ENCODE measurements at places on chromosomes 3 and 15.

DNA sequence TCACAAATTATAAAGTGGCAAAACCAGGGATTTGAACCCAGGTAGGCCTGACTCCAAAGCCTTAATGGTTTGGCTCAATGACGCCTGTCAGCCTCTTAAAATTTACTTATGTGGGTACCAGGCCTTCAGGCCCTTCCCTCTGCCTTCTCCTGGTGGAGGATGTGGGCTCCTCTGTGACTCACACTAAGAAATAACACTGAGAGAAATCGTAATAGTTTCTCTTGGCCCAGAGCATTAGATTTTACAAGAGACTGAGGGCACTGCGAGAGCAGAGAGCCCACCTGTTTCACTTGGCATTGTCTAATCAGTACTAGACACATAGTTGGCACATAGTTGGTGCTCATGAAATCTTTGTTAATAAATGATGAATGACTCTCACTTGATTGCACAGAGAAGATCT, 505.2 kb downstream of the SHQ1 start:
- no peak for DNase-seq

GRCh38 chr3:171559586-171559985, 99.4 kb upstream of the TNIK start:
- no peak for DNase-seq

GRCh38 chr3:23711916-23712494, 93.8 kb upstream of the UBE2E1 start:
- no peak for DNase-seq

DNA sequence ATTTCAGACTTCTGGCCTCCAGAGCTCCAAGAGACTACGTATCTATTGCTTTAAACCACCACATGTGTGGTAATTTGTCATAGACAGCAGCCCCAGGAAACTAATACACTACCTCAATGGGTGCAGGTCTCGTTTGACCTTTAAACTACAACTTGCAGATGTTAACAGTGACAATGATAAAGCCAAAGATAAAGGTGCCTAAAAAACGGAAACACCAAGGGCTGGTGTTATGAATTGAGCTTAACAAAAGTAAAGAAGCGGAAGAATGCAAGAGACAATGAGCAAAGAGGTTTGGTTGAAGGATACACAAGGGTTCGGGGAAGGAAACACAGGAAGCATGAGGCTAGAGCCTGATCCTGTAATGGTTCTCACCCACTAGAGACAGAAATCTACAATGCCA, 50.8 kb downstream of the RFTN1 start:
- no peak for DNase-seq

DNA sequence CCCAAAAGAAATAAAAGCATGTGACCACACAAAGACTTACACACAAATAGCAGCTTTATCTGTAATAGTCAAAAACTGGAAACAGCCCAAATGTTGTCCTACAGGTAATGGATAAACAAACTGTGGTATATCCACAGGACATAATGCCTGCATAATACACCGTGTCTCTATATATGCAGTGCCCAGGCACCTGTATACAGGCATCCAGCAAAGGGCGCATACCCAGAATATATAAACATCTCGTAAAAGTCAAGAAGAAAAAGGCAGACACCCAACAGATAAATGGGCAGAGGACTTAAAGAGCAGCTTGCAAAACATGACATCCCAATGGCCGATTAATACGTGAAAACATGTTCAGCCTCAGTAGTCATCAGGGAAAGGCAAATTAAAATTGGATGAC, 7.2 kb downstream of the OSBPL10 start:
- no peak for DNase-seq

DNA sequence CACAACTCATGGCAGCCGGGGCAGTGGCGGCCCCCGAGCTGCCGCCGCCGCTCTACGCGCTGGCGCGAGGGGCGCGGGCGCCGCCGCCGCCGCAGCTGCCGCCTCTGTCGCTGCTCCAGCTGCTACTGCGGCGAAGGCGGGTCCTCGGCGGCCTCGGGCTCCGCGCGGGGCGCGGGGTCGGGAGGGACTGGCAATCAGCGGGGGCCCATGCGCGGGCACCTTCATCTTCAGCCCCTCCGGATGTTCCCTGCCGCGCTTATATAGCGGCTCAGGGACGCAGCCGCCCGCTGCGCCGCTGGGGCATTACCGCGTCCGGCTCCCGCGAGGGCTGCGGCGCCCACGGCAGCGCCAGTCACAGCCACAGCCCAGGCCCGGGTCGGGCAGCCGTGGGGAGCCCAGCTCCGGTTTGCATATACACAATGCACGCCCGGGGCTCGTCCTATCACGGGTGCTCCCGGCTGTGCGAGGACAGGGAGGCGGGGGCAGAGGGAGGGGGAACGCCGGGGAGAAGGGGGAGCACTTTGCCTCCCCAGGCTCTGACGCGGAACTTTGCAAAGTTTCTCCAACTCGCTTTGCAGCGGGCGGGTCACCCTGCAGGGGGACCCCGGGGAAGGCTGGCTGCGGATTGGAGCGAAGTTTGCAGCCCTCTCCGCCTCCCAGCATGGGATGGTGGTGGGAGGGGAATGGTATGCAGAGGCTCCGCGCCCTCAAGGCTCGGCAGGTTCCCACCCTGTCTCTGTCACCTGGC, at the start of gene VGLL3:
VGLL3 (minus strand) TSS at position 416 of the 748 bp plus-strand sequence; CDS start at position 10, 406 bp downstream.
- peak; percentile 58 for DNase-seq

GRCh38 chr3:43959498-43960447, 269.0 kb downstream of the ABHD5 start:
- no peak for DNase-seq

DNA sequence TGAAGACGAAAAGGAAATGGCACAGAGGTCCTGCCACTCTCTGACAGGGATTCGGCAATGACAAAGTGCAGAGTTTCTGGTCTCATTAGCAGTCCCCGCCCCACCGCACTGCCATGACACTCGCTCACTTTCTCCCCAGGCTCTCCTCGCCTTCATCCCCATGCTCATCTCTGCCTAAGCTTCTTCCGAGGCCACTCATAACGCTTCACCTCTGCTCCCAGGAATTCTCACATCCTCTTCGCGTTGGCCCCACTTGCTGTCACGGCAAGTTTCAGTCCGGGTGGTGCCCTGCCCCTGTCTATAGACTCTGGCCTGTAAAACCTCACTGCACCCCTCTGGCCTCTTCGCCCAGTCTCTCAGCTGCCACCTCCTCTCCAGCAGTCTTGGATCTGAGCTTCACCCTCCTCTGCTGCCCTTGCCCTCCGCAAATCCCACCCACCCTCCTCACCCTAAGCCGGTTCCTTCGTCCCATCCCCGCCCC, 654 bp downstream of the RUBCN start:
- peak; percentile 13 for DNase-seq

GRCh38 chr15:66489179-66489791, 8.3 kb downstream of the SNAPC5 start:
- DNase-seq, result no peak

DNA sequence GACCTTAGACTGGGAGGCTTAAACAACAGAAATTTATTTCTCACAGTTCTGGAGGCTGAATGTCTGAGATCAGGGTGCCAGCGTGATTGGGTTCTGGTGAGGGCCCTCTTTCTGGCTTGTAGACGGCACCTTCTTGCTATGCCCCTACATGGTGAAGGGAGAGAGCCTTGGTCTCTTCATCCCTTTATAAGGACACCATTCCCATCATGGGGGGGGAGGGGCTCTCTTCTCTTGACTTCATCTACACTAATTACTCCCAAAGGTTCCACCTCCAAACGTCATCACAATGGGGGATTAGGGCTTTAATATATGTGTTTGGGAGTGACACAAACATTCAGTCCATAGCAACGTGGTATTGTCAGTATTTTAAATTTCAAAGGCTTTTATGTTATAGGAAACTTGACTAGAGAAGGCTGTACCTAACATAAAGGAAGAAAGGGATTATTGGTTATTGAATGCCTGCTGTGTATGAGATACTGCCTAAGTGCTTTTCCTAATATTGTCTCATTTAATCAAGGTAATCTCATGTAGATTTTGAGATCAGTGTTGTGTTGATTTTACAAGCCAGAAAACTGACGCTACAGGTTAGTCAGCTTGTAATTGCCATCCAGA, 20.9 kb downstream of the SYN2 start:
- no peak for DNase-seq

DNA sequence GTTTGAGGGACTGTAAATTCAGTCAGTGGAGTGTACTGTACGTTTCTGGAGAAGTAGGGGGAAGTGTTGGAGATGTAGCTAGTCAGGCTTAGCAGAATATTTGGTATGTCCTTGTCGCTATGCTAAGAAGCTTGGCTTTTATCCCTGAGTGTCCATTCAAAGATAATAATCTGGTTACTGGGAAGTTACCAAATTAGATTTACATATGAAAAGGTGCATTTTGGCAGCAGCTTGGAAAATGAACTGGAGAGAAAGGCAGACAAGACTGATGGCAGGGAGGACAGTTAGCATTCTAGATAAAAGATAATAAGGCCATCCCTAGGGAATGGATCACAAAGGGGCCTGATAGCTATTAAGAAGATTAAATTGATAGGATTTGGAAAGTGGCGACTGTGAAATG, 58.7 kb downstream of the P2RY1 start:
- no peak for DNase-seq

- DNase-seq, result no peak
Observed at GRCh38 chr3:196193133-196193735, 18.0 kb downstream of the ZDHHC19 start.

GRCh38 chr3:81741216-81741615, 20.2 kb downstream of the GBE1 start:
- DNase-seq, result no peak

- DNase-seq, result no peak
Observed at GRCh38 chr15:58440922-58441321, 9.1 kb downstream of the LIPC start.

GRCh38 chr15:60859996-60860494, 369.1 kb downstream of the RORA start:
- DNase-seq, result no peak

DNA sequence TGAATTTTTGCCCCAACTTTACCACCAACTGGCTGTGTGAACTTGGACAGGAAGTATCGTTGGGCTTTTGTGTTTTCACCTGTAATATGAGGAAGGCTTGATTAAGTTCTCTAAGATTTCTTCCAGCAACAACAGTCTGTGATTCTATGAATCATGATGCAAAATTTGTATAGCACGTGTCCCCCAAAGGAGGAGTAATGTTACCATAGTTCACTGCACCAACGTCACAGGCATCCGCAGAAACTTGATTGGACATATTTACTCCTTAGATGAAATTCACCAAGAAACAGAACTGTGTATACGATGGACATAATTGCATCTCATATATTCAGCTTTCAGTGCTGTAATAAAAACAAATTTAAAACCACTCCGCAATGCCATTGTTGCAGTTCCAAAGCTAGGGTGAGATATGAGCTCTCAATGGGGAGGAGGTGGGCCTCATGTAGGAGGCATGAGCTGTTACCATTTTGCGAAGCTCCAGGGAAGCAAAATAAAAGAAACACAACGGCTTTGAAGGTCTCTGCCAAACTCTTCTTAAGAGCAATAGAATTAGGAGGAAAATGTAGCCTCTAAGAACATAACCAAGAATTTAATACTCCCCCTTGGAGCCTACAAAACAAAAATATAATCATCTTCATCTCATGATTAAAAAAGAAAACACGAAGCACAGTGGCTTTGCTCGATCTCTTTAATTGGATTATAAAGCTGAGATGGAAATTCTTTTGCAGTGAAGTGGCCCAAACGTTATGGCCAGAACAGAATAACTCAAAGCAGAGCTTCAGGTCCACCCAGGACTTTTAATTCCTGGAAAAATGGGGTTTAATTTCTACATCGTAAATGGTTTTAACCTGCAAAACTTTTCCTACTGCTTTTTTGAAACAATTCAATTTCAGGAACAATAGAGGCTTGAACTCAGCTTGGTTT, 80.7 kb downstream of the CHST2 start:
- DNase-seq, result no peak

DNA sequence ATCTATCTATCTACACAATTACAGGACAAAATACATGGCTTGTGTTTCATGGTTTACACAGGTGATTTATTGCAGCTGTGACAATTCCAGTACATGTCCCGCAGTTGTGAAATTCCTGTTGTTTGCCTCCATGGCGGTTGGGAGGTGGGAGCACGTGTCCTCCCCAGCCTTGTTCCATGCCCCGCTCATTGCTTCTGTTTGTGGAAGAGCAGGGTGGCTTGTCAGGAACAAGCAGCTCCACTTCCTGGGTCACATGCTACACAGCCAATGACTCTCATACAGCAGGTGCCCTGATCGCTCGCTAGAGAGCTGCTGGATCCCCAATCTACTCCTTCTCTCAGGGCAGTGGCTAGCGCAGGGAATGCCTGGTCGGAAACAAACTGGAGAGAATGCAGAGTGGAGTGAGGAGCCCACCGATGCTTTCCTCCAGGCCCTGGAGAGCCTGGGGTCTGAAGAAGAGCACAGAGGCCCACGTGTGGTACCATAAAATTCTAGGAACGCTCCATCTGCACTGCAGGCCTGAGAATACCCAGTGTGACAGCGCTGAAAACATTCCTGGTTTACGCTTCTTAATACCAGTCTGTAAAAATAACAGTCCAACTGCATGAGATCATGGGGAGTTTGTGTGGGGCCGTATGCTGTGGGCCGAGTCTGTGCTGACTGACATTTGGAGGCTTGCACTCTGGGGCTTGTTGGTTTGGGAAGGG, 270.6 kb upstream of the RGMA start:
- DNase-seq, result no peak

DNA sequence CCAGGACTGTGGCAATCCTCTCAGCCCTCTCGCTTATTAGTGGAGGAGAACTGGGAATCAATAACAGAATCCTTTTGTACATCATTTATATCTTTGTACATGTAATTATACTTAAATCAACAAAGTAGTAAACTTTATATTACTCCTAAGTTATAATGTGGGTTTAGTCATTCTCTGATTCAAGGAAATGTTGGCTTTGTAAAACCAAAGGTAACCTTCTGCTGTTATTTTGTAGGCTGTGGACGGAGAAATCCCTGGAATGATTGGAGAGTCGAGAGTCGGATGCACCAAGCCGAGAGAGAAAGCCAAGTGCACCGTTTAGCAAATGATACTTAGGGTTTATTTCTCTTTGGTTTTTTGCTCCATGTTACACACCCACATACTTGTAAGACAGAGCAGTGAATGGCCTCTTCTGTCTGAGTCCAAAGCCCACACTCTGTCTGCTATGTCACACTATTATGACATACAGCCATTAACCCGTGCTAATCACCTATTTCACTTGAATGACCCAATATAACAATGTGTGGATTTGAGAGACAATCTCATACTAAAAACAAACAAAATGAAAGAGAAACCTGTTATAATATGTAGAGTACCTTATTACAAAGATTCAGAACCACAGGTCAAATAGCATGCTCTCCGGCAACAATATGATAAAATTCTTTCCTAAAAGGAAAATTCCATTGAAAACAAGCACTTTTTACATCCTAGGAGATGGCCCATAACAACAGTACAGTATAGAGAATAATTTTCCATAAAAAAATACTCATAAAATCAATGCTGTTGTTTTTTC, 72.2 kb downstream of the MECOM start:
- no peak for DNase-seq

- DNase-seq, result no peak
Observed at GRCh38 chr3:27479806-27480543, 4.2 kb downstream of the SLC4A7 start.

- DNase-seq, result no peak
Observed at GRCh38 chr3:41102053-41102556, 97.2 kb upstream of the CTNNB1 start.

Data from endothelial cell (in vitro differentiated cells).